GM12878 (cell line): ENCODE measurements at places on chromosomes 7 and 10.

GRCh38 chr10:14146025-14146424 lies 184.7 kb downstream of the FRMD4A start:
- no peak for DNase-seq

DNA sequence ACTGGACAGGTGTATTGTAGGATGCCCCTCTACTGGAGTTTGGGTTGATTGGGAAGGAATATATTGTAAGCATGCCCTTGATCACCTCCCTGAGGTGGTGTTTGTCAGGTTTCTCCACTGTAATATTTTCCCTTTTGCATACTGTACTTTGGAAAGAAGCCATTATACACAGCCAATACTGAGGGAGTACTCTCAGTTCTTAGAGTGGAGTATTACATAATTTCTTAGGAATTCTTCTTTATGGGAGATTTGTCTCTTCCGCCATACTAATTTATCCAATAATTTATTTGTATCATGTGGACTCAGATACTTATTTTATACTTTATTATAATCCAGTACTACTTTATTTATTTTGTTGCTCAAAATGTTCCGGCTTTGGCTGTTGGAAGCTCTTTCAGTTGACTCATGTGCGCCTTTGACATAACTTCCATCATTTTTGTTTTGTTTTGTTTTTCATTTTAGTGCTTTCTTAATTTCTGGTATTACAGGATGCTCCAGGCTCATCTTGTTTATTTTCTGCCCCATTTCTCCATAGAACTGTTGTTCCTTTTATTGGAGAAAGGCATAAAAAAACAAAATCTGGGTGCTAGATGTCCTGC lies 29.7 kb downstream of the MKLN1 start:
- DNase-seq: no peak

DNA sequence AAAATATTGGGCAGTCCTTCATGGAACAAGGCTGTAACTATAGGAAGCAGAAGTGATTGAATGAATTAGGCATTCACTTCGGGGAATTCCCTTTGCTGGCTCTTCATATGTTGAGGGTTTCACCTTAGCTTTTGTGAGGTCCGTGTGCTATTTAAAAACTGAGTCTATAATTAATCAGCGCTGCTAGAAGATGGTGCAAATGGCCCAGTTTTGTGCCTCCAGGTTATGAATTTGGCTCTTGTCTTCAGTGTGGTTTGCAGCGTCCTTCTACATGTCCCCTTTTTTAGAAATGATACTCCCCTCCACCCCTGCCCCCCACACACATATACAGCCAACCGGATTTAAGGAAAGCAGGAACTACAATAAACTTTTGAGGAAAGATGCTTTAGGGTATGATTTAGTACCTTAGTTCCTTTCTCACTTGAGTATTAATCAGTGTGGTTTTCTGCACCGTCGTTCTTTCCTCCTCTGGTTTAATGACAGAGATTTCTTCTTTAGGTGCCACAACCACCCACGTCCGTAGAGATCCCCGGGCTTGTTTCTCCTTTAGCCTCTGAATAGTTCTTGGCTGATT lies 110.6 kb upstream of the SAMD8 start:
- DNase-seq: no peak

GRCh38 chr10:8061274-8062211 lies 7.1 kb downstream of the GATA3 start:
- no peak for DNase-seq

- no peak for DNase-seq
These were observed 213.9 kb downstream of the CREB5 start for GRCh38 chr7:28626221-28626620.

- no peak for DNase-seq
These were observed 74.8 kb downstream of the ZRANB1 start for GRCh38 chr10:125016611-125017202.

GRCh38 chr7:51286401-51286800 lies 30.2 kb downstream of the COBL start:
- no peak for DNase-seq

DNA sequence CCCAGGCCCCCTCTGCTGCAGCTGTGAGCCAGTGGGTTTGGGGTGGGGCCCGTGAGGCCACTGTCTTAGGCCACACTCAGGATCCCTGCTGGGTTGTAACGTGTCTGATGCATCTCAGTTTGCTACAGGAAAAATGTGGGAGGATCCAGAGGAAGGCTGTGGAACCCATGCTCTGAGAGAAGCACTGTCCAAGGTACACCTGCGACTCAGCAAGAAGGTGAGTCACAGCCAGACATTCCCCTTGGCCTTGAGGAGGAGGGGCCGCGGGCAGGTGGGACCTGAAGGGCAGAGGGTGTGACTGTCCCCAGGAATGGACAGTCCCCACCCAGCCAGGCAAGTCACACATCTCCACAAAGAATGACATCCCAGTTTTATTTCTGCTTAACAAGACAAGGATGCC lies 27.8 kb upstream of the C10orf120 start:
- DNase-seq: no peak

- no peak for DNase-seq
These were observed 103.6 kb downstream of the MKLN1 start for GRCh38 chr7:131431289-131431688.

GRCh38 chr7:108358553-108358952 lies 97.7 kb downstream of the NRCAM start:
- DNase-seq: no peak

- DNase-seq: no peak
These were observed 8.8 kb downstream of the PSD start for GRCh38 chr10:102409604-102410428.

DNA sequence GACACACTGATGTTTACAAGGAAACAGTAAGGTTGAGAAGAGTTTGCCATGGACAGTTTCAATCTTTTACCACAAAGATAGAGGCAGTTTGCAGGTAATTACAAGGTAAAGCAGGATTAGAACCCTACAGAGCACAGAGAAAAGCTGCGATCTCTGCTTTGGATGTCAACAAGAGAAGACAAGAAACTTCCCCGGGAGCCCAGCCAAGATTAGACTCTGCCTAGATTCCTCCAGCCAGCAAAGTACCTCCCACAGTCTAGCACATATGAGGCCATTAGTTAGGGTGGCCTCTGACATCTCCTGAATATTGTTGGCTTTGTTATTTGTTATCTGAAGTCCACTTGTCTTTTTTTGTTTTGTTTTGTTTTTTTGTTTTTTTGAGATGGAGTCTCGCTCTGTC lies 178.1 kb downstream of the CALN1 start:
- no peak for DNase-seq

- no peak for DNase-seq
These were observed 8.1 kb upstream of the ADAP1 start for GRCh38 chr7:962401-963081.

DNA sequence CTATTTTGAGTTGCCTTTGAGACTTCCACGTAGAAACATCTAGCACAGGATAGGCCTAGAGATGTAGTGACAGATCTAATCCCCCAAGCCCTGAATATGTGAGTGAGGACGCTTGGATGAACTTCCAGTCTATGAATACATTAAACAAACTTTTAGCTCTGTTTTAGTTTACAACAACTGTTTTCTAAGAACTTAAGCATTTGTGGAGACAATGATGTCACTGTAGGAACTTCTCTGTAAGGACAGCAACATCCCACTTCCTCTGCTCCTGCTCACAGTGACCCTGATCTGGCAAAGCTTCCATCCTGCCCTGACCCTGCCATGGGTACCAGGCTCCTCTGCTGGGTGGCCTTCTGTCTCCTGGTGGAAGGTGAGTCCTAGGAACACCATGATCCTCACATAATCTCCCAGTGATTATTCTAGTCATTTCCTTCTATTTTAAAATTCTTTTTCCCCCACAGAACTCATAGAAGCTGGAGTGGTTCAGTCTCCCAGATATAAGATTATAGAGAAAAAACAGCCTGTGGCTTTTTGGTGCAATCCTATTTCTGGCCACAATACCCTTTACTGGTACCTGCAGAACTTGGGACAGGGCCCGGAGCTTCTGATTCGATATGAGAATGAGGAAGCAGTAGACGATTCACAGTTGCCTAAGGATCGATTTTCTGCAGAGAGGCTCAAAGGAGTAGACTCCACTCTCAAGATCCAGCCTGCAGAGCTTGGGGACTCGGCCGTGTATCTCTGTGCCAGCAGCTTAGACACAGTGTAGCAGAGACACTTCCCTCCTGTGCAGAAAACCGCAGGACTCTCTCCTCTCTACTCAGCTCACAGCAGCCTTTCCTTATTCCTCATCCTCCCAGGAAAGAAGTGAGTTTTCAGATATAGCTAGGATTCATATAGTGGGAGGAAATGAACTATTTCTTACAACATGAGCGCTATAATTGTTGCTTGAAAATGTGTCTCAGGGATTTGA lies 194.4 kb upstream of the PRSS1 start:
- no peak for DNase-seq

- DNase-seq: no peak
These were observed 6.6 kb upstream of the DEPP1 start for GRCh38 chr10:44985175-44985681.

- no peak for DNase-seq
These were observed 24.2 kb downstream of the PRPS1L1 start for GRCh38 chr7:18003286-18003994.

GRCh38 chr7:106692450-106693051 lies 31.6 kb upstream of the CCDC71L start:
- no peak for DNase-seq

DNA sequence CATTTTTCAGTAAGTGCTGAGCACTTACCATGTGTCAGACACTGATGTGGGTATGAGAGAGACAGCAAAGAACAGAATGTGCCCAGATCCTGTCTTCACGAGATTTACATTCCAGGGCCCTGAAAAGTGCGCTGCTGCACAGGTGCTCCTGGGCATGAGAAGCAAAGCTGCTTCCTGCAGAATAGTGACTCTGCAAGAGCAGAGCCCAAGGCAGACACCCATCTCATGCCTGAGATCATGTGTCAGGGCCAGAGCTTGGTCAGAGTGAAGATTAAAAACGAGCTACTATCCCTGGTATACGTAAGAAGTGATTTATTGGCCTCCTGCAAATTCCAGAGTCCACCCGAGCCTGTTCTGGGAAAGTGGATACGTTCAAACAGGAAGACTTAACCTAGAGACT lies 824.4 kb downstream of the GRID1 start:
- DNase-seq: no peak

DNA sequence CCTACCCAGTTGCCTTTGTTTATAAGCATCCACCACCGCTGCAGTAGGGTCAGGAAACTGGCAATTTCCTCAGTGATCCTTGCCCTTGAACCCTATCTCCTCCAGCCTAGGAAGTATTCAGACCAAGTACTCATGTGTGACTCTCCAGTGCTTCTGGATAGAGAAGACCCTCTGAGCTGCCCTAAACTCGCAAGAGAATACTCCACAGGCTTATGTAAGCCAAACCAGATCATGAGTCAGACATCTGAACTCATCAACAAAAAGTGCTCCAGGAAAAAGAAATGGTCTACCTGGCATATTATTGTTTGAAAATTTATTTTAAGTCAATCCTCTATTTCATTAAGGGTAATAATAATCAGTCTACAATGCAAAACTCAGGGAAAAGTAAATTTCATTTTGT lies 101.3 kb downstream of the KAT6B start:
- DNase-seq: no peak

DNA sequence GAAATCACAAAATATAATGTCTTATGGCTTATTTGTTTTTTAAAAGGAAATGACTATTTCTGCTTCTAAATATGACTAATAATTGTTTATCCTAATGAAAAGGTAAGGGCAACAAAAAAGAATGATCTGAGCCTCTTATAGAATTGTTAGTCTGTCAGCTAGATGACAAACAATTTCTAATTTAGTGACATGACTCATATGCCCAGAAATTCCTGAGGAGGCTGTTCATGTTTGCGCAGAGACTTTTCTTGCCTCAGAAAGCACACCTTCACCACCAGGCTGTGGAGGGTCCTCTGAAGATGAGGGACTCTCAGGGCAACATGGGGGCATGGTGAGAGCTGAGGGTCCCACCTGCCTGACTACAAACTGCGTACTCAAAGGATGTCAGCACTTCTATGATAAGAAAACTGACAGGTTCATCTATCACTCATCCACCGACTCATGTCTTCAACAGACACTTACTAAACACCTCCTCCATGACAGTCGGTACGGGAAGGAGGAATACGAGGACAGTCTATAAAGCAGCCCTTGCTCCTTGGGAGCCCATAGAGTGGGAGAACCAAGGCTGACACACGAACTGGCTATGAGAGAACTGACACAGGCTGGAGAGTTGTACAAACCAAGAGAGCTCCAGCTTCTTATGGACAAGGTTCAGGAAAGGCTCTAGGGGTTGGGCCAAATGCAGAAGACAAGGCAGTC lies 102.0 kb downstream of the PKD1L1 start:
- no peak for DNase-seq

- no peak for DNase-seq
These were observed 42.3 kb downstream of the AKR1E2 start for GRCh38 chr10:4868357-4868657.

- no peak for DNase-seq
These were observed 37.2 kb downstream of the ANKIB1 start for GRCh38 chr7:92282930-92283329.
